ENCODE measurements at places on chromosomes 12 and 14.

DNA sequence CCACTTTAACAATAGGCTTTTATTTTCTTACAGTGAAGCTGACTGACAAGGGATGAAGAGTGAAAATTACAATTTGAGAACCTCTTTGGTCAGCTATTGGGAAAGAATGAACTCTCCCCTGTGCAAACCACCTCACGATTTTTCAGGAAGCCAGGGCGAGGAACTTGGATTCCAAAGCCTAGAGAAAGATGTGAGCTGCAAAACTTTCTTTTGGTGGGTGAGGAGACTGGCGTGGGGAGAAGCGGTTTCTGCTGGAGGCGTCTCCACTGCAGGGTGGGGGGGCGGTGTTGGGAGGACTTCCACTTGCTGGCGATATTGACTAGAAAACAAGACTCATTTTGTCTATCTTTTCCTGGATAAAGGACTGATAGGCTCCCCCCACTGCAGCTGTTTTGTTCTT, 59.3 kb upstream of the VRK1 start:
- no peak for DNase-seq

DNA sequence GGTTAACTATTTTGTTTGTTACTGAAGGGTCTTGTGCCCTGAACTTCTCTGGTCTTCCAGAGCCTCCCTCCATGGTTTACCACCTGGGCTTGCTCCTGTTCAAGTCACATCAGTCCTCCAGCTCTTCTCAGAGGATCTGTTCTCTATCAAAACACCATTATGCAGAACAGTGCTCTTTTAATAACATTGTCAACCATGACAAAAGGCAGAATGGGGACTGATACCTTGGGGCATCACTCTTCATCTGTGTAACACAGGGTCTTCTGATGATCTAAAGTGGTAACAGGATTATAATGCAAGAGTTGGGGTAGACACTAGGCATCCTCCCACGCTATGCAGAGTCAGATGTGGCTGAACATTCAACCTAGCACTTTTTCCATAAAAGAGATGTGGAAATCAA, 38.4 kb downstream of the ESR2 start:
- DNase-seq, result no peak

GRCh38 chr14:103353362-103353761, 19.3 kb downstream of the EIF5 start:
- no peak for DNase-seq

GRCh38 chr14:50821510-50822464, 9.2 kb downstream of the NIN start:
- DNase-seq, result no peak

GRCh38 chr14:89491711-89492381, 74.8 kb upstream of the FOXN3 start:
- no peak for DNase-seq

DNA sequence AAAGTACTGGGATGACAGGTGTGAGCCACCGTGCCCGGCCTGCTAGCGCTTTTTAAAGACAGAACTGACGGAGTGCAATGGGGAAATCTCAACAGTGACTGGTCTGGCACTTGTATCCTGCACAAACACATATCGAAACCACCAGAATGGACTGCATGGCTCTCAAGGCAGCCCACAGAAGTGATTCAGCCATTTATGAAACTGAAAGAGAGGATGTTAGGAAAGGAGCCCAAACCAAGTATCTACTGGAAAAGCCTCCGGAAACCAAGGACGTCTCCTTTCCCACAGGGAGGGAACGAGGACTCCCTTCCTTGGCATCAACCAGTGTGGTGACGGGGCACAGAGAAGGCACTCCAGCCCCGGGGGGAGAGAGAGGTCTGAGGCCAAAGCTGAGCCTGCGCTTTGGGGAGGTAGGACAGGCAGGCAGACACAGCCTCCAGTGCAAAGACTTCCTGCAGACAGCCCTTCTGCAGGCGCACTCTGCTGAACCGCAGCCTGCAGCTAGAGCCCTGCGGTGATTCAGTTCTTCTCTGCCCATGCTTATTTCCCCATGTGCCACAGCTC, 16.5 kb downstream of the SLC15A4 start:
- no peak for DNase-seq

DNA sequence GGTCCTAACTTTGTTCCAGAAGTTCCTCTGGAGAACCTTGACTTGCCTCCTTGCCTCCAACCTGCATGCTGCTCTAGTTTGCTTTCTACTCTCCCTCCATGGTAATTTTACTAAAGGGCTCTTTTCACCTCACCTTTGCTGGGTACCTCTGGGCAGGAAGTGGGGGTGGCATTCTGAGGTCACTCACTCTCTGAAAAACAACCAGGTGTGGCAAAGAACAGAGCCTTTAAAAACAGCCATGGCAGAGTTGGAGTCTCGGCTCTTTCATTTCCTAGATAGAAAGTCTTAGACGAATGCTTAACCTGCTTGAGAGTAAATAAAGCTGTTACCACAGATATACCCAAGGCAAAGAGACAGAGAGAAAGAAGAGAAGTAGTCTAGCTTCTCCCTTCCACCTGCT, 827.9 kb downstream of the BCL11B start:
- DNase-seq, result no peak

DNA sequence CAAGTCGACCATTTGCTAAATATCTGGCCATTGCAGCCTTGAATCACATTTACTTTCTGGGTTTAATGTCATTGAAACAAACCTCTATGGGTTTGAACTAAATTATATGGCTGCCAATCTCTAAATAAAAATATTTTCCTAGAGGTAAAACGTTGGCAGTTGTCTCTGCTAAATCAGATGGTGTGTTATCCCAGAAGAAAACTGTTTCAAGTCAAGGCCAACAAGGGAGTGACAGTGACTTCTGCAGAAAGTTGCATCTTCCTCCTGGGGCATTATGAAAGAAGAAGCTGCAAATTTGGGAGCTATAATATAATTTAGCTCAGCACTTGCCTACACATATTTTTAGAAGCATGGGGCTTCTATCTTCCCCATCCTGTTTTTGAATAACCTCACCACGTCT, 116.2 kb downstream of the TTC8 start:
- no peak for DNase-seq

- DNase-seq, result no peak
Observed at GRCh38 chr12:79140711-79141110, 276.1 kb downstream of the SYT1 start.

DNA sequence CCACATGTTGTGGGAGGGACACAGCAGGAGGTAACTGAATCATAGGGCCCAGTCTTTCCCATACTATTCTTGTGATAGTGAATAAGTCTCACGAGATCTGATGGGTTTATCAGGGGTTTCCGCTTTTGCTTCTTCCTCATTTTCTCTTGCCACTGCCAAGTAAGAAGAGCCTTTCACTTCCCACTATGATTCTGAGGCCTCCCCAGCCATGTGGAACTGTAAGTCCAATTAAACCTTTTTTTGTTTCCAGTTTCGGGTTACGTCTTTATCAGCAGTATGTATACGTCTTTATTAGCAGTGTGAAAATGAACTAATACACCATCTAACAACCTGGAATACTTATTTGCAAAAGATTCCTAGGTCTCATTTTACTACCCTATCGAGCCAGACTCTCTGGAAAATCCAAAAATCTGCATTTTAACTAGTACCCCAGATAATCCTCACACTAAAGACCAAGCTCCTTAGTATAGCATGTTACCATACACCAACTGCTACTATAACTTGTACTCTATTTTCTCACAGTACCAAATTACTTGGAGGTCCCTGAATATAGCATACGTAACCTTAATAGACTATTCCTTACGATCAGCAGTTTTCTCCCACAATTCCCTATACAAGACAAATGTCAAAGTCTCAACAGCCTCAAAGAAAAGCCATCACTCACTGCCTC, 11.5 kb downstream of the GTF2A1 start:
- no peak for DNase-seq

DNA sequence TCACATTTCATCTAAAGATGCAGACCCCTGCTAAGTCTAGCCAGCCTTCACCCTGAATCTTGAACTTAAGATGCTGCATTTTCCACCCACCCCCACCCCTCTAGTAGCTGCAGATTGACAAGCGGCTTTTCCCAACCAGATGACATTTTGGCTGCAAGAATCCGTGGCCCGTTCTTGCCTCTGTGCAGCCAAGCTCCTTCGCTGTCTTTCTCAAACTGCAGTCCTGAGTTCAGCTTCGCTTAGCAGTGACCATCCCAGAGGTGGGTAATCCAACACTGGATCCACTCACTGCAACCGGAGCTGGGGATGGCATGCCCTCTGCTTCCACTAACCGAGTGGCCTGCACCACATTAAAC, 765 bp upstream of the NFYB start:
- no peak for DNase-seq

- no peak for DNase-seq
Observed at GRCh38 chr12:26817183-26817591, 15.8 kb downstream of the ITPR2 start.

- no peak for DNase-seq
Observed at GRCh38 chr14:33833706-33834465, 117.0 kb downstream of the EGLN3 start.

DNA sequence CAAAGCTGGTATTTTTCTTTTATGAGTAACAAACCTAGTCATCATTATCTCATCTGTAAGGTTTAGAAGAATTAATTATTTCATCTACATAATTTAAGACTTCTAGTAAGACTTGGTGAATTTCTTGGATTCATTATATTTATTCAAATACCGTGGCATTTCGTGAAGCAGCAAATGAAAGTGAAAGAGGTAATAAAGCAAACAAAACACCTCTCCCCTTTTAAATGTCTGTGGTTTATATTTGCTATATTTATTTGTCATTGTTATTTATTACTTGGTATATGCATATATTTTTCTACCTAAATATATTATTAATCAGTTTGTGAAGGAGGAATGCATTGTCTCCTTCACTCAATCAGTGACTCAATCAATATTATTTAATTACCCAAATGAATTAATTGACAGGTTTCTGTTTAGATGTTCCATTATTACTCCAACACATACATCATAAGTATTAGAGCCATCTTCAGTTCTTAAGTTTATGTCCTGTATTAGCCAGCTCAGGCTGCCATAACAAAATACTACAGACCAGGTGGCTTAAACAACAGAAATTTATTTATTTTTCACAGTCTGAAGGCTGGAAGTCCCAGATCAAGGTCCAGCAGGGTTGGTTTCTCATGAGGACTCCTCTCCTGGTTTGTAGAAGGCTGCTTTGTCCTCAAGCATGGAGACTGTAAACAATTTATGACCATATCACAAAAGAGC, 6.6 kb downstream of the CFAP54 start:
- no peak for DNase-seq

- DNase-seq, result no peak
Observed at GRCh38 chr12:121713257-121713777, 765 bp downstream of the TMEM120B start.

DNA sequence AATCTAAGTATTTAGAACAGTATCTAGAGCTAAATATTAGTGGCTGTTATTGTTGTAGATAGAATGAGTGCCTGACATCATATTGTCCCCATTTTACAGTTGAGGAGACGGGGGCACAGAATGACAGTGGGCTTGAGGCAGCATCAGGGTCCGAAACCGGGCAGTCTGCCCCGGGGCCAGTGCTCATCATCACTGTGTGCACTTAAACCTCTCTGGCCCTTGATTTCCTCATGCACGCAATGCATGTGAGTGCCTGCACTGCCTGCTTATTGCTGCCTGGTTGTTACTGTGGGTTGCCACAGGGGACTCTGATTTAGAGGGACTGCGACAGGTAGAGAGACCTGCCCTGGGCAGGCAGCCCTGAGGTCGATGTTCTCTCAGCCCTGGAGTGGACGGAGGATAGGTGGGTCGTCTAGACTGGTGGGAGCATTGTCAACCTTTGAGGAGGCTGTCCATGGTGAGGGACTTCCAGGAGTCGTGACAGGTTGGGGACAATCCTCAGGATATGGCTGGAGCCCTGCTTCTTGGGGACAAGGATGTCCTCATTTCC, 9.8 kb downstream of the ACVRL1 start:
- DNase-seq, result no peak

DNA sequence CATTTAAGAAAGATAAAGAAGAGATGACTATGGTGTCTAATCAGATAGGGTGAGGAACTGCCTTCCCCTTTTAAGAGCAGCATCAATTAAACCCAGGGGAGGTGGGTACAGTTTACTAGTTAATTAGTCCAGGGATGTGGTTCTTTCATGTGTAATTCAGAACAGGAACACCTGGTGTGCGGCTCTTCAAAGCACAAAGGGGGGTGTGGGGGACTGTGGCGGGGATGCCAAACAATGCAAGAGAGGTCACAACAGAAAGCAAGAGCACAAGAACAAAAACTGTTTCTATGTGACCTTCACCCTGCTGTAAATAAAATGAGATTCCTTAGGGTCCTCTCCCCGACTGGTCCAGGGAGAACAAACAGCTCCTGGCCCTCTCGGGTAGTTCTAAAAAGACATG, 183.9 kb upstream of the SOX5 start:
- no peak for DNase-seq

DNA sequence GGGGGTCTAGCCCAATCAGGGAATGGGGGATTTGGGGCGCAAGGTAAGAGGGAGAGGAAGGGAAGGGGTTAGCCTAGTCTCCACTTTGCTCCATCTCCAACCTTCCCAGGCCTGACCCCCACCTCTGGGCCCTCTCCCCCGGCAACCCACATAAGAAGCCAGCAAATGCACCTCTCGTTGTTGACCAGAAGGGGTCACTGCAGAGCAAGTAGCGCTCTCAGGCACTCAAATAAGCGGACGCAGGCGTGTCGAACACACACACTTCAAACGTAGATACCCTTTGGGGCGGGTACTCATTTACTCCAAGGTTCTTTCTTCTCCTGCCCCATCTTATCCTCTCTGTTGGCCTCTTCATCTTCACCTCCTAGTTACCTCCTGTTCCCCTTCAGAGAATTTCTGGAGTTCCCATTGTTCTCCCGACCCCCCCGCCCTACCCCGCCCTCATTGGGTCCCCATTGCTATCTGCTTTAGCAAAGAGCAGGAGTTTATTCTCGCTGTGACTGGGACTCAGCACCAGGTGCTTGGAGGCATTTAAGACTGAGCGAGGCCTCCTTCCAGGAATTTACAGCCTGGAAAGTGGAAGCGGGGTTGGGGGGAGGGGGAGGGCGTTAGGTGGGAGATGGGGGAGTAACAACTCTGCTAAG, 1.5 kb upstream of the SRRM4 start:
- no peak for DNase-seq

- peak; percentile 25 for DNase-seq
Observed at GRCh38 chr12:459430-460258, at the start of gene B4GALNT3. Gene B4GALNT3, plus strand, starts transcription at chr12:459939. Its CDS starts 438 bp downstream, at chr12:460377.

DNA sequence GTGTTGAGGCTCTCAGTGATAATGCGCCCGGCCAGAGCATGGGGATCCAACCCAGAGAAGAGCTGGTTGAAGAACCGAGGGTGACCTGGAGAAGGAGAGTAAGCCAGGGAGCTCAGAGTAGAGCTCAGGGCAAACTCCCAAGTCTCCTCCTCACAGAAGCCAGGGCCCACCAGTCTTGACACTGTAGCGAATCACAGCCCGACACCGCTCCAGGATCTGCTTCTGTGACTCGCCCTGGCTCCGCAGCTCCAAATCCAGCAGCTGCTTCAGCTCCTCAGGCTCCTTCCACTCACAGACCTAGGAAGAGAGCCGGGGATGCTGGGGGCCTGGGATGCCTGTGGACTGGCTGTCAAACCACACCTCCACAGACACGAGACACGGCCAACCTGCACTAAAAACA, 8.2 kb upstream of the ZNF740 start:
- DNase-seq, result no peak
